ENCODE measurements at places on chromosomes 16 and 17.

- DNase-seq, result no peak
Measured at GRCh38 chr17:2897605-2898004, 101.4 kb downstream of the RAP1GAP2 start.

GRCh38 chr17:17815062-17815406 is 21.8 kb downstream of the SREBF1 start:
- DNase-seq, result no peak

GRCh38 chr17:39933912-39934311 is 6.4 kb downstream of the LRRC3C start:
- no peak for DNase-seq

- DNase-seq, result no peak
Measured at GRCh38 chr17:34616148-34616547, 36.8 kb downstream of the TMEM132E start.

DNA sequence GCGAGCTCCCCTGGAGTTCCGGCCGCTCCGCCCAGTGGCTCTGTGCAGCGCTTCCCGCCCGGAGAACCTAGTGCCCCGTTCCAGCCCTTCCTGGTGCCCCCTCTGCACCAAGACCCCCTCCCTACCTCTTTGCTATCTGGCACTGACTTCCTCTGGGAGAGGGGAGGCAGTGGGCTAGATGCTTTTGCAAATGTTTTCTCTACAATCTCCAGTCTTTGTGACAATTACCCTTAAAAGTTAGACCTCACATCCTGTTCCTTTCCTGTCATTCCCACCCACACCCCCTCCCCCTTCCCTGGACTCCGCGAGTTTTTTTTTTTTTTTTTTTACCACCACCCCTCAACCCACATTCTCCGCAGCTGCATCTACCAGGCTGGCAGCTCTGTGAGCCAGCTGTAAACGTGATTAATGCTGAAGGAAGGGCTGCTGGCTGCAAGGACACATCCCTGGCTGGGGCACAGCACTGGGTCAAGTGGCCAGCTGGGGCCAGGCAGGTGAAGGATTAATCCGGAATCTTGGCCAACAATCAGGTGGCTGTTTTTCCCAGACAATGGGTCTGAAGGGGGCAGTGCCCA is 101.5 kb downstream of the MGAT5B start:
- no peak for DNase-seq

- DNase-seq, result no peak
Measured at GRCh38 chr17:33939959-33940358, 315.1 kb upstream of the CCL2 start.

- DNase-seq, result no peak
Measured at GRCh38 chr17:47295874-47296255, 27.9 kb upstream of the EFCAB13 start.

DNA sequence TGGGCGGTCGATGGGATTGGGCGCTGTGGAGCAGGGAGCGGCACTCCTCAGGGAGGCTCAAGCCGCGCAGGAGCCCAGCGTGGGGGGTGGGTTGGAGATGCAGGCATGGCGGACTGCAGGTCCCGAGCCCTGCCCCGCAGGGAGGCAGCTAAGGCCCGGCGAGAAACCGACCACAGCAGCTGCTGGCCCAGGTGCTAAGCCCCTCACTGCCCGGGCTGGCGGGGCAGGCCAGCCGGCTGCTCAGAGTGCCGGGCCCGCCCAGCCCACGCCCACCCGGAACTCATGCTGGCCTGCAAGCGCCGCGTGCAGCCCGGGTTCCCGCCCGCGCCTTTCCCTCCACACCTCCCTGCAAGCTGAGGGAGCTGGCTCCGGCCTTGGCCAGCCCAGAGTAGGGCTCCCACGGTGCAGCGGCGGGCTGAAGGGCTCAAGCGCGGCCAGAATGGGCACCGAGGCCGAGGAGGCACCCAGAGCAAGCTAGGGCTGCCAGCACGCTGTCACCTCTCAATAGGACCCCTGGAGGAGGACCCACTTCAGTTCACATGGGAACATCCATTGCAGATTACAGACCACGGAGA is 20.5 kb upstream of the METTL16 start:
- no peak for DNase-seq

GRCh38 chr17:42214156-42214555 is 19.9 kb upstream of the GHDC start:
- no peak for DNase-seq

- DNase-seq, result no peak
Measured at GRCh38 chr16:57988929-57989328, 11.5 kb downstream of the ZNF319 start.

- no peak for DNase-seq
Measured at GRCh38 chr16:77317059-77317458, 117.8 kb downstream of the ADAMTS18 start.

DNA sequence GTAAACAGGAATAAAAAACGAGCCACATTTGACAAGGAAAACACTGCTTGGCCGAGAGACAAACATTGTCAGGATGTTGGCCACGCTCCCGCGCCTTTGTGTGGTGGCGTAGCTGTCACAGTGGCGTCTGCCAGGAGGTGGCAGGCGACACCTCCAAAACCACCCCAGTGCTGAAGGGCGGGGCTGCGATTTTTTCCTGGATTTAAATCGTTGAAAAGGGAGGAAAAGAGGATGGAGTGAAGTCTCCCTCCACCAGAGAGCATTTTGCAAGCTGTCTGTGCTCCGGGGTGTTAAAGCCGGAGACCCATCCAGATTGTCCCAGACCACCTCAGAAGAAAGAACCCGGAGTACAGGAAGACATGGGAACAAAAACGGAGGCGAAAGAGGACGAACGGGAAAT is 12.7 kb downstream of the MRM3 start:
- DNase-seq, result no peak

GRCh38 chr17:83148317-83149028 is 69.1 kb downstream of the METRNL start:
- DNase-seq, result no peak

GRCh38 chr16:15427648-15428239 is 6.6 kb upstream of the BMERB1 start:
- DNase-seq, result peak; percentile 67

DNA sequence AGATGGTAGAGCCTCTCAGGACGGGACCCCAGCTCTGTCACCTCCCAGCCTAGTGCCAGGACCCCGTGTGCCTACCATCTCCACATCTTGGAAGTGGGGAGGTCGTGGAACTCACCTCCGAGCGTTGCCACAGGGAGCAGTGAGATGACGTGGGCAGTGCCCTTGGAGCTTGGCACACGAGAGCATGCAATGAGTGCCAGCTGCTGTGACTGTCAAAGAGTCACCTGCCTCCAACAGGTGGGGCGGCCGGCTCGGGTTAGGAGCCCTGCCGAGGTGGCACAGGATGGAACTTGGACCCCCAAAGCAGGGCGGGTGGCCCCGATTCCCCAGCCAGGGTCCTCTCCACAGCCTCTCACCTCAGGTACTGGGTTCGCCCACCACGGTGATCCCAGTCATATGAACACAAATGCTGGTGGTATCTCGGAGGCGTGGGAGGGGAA is 5.5 kb downstream of the VPS4A start:
- DNase-seq, result no peak

DNA sequence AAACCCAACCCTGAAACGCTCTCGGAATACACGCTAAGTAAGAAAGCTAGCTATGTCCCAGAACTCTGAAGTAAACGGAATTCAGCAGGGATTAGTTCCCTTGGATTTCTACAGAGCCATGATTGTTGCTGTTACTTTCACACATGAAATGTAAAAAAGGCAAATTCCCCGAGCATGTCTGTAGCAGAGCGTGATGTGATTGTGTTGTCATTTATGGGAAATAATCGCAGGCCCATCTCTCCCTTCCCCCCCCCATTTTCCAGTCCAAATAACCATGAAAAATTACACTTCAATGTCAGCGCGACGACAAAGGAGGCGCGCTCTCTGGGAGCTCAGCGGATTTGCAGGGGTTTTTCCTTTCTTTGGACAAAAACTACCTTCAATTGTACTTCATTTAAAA is 209.0 kb downstream of the ZFHX3 start:
- no peak for DNase-seq

DNA sequence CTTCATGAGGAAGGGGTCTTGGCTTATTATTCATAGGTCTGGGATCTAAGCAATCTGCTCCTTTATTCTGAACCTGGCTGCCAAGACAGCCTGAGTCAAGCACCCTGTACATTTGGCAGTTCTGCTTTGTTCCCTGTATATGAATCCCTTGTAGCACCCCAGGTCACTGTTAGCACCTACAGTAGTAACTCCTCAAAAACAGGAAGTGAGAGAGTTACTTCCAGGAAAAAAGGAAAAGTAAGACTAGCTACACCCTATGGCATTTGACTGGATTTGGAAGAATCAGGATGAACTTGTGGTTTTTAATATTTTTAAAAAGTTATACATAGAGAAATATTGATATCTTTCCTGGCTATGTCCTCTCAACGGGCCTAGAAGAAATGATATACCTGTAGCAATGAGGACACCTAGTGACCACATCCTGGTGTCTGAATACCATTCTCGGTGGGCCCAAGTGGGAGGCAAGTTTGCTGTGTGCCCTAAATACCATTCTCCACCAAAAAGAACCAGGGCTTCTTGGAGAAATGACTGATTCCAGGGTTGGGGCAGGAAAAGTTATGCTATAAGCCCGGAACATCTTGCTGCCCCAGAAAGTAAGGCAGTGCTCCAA is 9.9 kb downstream of the ANKRD40 start:
- no peak for DNase-seq

DNA sequence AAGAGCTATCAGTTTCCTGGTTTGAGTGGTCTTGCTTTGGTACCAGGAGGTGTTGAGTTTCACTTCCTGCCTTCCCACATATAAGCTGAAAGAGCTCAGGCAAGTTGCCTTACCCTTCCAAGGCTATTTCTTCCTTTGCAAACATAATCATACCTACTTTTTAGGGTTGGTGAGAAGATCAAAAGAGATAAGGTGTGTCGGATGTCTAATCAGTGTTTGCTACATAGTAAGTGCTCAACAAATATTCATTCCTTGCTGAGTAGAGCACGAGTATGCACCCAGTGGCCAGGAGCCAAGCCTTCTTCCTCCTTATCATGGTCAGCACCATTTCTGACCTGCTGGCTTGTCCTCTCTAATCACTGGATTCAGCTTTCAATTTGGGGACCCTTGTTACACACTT is 12.7 kb upstream of the TMEM98 start:
- DNase-seq, result no peak

- DNase-seq, result no peak
Measured at GRCh38 chr17:1493291-1493980, 950 bp upstream of the MYO1C start.

DNA sequence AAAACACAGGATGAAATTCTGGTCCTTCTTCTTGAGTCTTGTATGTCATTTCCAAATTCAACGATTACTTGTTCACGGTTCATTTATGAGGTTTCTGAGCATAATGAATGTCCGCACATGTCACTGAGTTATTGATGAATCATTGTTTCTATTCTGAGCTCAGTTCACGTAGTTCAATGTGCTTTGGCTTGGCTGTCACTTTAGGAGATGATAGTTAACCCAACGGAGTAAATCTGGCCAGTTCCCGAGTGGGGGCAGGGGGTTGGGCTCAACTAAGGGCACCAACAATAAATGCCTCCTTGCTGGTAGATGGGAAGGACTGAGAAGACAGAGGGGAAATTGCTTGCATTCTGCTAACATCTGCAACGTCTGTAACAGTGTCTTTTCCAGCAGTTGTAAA is 239.4 kb upstream of the HSBP1 start:
- DNase-seq, result no peak

DNA sequence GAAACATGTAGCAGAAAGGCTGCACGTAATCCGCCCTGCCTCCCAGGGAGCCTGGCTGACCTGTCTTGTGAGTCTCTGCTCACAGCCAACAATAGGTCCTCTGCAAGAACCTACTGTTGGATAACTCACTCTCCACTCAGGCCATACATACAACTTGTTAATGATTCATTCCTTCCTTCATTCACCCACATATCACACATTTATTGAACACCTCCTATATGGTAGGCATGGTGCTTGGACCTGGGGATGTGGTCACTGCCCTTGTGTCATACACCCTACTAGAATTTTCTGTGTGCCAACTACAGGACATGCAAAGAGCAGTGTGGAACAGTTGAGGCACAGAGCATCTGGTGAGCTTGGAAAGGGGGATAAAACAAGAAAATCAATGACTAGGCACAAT is 28.1 kb upstream of the HNF1B start:
- no peak for DNase-seq

DNA sequence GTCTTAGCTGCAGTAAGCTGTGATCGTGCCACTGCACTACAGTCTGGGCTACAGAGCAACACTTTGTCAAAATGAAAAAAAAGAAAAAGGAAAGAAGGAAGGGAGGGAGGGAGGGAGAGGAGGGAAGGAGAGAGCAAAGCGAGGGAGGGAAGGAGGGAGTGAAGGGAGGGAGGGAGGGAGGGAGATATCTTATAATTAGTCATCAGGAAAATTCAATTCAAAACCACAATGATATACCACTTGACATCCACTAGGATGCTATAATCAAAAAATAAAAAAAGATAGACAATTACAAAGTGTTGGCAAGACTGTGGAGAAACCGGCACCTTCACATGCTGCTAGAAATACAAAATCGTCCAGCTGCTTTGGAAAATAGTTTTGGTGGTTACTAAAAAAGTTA is 93.8 kb downstream of the CDC27 start:
- peak; percentile 31 for DNase-seq

- peak; percentile 53 for DNase-seq
Measured at GRCh38 chr16:9061358-9061813, 30.1 kb upstream of the HAPSTR1 start.

- no peak for DNase-seq
Measured at GRCh38 chr17:32870969-32871368, 6.0 kb downstream of the MYO1D start.

DNA sequence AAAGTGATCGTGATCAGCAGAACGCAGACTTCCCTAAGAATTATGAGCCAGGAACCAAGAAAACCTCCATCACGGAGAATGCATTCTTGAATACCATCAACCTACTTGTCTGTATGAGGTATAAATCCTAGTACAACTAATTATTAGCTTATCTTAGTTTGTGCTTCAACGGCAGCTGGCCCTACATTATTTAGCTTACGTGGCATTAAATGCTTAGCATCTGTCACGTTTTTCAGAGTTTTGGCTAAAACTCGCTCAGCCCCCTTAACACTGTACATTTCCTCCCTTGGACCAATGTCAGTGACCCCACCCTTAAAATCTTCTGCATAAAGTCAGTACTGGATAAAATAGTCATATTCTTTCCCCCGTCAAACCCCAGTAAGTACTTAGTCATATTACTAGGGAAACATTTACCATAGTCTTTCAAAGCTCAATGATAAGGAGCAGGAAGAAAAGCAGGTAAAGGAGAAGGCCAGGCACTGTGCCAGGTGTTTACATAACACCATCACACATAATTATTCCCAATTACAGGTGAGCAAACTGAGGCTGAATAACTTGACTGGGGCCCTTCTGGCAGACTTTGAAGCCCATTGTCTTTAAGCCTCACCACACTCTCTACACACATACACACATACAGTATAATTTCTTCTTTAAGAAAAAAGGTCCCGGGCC is 16.6 kb upstream of the TXNDC11 start:
- no peak for DNase-seq
